Colonic mucosa (tissue), 4 donors: ENCODE measurements at places on chromosomes 4 and X.

- no peak for DNase-seq
These were observed 125.8 kb upstream of the UNC5C start for GRCh38 chr4:95674521-95674981.

- DNase-seq: no peak
These were observed 45.7 kb downstream of the MID1 start for GRCh38 chrX:10574663-10575062.

DNA sequence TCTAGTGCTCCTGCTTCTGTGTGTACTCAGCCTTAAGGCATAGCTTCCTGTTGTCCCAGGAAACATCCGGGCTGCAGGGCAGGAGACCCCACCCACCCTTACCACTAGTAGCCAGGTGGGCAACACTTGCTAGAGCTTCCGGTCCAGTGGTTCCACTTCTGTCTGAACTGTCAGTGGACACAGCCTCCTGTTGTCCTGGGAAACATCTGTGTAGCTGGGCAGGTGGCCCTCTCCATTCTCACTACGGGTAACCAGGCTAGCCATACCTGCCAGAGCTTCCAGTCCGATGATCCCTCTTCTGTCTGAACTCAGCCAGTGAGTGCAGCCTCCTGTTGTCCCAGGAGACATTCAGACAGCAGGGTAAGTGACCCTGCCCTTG is 372.2 kb downstream of the INPP4B start:
- DNase-seq: no peak

- DNase-seq: no peak
These were observed 26.9 kb upstream of the BMP3 start for GRCh38 chr4:81003597-81004111.

DNA sequence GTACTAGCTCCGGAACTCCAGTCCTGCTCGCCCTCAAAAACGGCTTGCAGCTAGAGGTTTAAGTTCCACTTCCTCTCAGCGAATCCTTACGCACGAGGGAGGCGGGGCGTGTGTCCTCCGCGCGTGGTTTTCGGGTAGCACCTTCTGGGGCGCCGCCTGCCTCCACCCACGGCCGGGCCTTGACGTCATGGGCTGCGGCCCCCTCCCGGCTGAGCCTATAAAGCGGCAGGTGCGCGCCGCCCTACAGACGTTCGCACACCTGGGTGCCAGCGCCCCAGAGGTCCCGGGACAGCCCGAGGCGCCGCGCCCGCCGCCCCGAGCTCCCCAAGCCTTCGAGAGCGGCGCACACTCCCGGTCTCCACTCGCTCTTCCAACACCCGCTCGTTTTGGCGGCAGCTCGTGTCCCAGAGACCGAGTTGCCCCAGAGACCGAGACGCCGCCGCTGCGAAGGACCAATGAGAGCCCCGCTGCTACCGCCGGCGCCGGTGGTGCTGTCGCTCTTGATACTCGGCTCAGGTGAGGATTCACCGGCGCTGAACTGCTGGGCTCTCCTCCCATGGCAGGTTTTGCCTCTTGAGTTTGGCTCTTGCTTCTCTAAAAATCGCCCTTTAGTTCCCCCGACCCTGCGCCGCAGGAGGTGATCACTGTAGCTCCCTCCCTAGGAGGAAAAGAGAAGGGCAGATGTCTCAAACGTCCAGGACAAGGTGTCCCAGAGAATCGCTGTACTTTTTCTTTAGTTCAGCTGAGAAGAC is at the start of gene AREG:
Gene AREG, plus strand, starts transcription at position 246 of the 752 bp plus-strand sequence. Its CDS starts 210 bp downstream, at position 456.
- DNase-seq: peak; percentile 90

- DNase-seq: no peak
These were observed 1824.7 kb downstream of the PCDH7 start for GRCh38 chr4:32544846-32545245.

DNA sequence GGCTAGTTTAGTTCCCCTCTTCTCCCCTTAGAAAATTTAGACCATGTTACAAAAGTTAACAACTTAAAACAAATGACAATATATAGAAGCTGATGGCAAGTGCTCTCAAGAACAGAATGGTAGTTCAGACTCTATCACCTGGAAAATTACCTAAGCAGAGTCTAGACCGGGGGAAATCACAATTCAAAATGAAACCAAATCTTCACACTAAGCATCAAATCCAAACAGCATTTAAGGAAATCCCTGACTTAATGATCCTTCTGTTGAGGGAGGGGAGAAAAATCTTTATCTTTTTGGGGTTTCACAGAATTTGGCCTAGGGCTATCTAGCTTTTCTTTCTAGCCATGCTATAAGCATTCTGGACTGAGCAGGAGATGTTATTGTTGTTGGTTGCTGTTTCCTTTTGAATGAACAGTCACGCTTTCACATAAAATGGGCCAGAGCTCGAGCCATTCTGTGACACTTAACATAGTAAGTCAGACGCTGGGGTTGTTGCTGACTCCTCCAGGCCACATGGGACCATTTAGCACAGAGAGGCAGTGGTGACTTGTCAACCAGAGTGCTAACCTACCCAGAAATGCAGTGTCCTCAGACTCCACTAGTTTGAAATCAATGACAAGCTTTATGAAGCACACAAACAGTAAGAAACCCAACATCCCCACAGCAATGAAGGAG is 16.0 kb upstream of the LSM6 start:
- DNase-seq: no peak

GRCh38 chr4:8346838-8347605 is 77.5 kb downstream of the HTRA3 start:
- no peak for DNase-seq

GRCh38 chr4:138734746-138735145 is 280.8 kb upstream of the NOCT start:
- no peak for DNase-seq
